ENCODE measurements at places on chromosomes 11 and 22.

GRCh38 chr11:95556342-95557163, 233.0 kb downstream of the FAM76B start:
- no peak for DNase-seq

- DNase-seq, result no peak
Measured at GRCh38 chr11:111298413-111299100, at the start of gene POU2AF3. Gene POU2AF3, plus strand, starts transcription at chr11:111298546. Its CDS starts 36 bp downstream, at chr11:111298582.

- DNase-seq, result no peak
Measured at GRCh38 chr11:17383461-17383860, 5.0 kb downstream of the KCNJ11 start.

DNA sequence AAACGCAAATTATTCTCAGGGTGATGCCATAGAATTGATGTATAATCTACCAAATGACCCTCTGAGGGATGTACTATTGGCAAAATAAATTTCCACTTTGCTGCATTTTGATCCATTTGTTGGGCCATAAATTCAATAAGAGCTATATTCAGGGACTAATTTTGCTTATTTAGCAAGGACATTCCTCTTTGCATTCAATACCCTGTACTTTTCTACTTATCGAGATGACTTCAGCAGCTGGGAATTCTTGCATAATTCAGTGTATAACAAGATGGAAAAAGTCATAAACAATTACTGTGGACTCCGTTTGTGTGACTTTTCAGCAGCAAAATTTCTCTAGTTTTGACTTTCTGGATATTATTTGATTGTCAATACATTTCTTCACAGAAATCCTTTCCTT, 744.7 kb upstream of the CCDC179 start:
- DNase-seq, result no peak

DNA sequence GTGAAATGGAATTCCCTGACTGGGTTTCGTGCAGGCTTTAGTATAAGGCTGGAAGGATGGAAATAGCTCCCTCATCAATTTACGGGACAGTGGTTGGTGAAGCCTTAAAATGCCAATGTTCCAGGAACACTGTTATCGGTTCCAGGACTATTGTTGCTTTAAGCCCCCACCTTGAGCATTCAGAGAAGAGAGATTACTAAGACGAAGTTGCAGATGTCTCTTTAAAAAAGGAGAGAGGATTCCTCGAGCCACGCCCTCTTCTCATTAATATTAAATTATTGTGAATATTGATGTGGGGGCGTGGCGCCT, 195 bp upstream of the CREB3L1 start:
- no peak for DNase-seq

Data from CD4-positive, alpha-beta T cell (primary cell).